ENCODE measurements at places on chromosomes 3 and 15.

DNA sequence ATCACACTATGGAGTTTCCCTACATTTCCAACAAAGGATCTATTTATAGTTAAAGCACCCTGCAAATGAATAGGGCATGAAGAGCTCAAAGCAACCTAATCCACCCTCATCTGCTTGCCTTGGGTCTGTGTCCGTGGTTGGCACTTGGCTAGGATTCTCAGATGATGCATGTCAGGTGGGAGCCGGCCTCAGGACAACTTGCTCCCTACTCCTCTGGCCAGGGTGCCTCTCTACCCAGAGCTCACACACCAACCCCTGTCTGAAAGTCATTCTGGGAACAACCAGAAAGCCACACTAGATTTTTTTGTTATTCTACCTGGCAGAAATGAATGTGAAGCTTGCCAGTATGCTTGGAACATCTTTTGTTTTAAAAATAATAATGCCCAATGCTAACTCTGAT lies 13.2 kb downstream of the ARHGEF3 start:
- no peak for DNase-seq

DNA sequence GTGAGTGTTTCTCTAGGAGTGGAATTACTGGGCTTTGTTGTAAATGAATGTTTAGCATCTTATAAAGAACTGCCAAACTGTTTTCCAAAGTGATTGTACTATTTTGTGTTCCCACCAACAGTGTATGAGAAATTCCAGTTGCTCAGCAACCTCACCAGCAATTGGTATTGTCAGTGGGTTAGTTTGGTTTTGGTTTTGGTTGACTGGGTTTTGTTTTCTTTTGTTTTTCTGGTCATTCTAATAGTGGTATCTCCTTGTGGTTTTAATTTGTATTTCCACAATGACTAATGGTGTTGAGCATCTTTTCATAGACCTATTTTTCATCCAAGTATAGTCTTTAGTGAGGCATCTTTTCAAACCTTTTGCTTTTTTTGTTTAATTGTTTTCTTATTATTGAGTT lies 27.1 kb downstream of the FILIP1L start:
- DNase-seq: no peak

- DNase-seq: no peak
Observed at GRCh38 chr15:85973584-85974347, 105.9 kb upstream of the AGBL1 start.

DNA sequence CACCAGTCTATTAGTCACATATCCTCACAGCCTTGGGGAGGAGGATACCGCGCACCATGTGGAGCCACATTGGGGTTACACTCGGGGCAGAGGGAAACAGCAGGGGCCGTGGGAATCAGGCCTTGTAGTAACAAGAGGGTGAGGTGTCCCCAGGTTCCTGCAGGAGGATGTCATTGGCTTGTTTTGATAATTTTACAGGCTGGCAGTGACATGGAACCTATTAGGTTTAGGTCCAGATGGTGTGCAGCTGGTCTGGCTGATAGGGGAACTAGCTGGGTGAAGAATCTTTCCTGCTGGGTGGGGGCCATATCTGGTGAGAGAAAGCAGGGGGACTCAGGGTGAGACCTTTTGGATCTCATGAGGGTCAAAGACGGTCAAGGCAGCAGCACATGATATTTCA lies 9.8 kb upstream of the MEF2A start:
- DNase-seq: no peak

- DNase-seq: no peak
Observed at GRCh38 chr3:153399636-153400035, 237.6 kb downstream of the RAP2B start.

- DNase-seq: no peak
Observed at GRCh38 chr3:146796078-146796477, 190.9 kb upstream of the PLSCR5 start.

- no peak for DNase-seq
Observed at GRCh38 chr15:66886686-66887273, 178.6 kb upstream of the SMAD3 start.

DNA sequence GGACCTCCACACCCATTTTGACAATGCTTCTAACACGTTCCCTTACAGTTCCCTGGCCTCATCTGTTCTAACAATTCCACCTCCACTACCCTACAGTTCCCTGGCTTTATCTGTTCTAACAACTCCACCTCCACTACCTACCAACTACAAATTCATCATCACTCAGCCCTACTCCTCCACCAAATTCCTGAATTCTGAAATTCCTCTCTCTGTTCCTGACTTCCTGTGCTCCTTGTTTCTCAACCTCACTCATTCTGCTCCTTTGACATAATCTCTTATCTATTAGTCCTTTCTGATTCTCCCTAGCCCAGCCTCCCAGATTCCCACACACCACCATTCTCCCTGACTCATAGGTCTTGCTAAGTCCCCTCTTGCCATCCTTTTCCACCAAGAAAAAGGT lies 22.5 kb downstream of the UPK1B start:
- no peak for DNase-seq

DNA sequence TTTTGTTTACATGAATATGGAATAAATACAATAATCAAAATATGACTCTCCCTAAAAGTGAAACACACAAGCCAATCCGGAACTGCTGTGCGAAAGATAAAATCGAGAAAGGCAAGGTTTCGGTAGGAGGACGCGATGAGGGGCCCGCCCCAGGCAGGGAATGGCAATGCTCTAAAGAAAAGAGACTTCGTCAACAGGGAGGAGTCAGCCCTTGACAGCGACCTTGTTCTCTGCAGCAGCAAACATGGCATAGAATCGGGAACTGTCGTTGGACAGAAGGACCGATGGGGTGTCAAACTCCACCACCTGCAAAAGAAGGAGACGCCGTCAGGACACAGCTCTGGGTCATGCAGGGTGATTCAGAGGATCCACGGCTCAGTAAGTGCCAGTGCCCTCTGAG lies 36.4 kb upstream of the PARL start:
- DNase-seq: no peak

- no peak for DNase-seq
Observed at GRCh38 chr3:131655070-131655690, 152.4 kb upstream of the MRPL3 start.

DNA sequence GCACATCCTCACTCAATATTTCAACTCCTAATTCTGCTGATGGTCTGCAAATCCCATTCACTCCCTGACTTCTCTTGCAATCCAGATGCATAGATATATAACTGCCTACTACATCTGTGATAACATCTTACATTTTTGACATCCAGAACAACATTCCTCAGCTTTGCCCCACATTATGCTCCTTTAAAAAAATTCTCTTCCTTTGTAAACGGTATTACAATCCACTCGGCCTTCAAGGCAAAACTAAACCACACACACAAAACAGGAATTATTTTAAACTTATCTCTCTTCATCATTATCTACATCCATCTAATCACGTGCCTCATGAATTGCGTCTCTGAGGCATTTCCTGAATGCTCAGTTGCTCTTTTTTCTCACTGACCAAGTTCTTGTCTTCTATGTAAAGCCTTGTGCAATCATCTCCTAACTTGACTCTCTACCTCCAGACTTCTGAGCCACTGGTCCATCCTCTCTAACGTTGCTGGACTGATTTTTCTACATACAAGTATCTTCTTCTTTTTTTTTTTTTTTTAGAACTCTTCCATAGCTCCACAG lies 117.0 kb downstream of the SATB1 start:
- no peak for DNase-seq

DNA sequence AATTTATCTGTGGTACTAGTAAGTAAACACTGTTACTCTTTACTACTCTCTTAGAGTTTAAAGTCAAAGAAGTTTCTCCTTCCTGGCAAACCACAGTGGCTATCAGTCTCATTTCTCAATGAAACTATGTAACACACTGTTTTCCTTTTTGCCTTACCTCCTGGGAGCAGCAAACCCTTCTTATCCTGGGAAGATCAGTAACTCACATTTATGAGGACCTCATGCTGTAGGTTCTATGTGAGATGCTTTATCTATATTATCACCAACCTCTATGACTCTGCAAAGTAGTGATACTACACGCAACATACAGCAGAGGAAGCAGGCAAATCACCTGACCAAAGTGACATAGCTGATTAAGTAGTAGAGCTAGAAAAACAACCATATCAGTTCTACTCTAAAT lies 35.3 kb downstream of the PBRM1 start:
- DNase-seq: no peak

DNA sequence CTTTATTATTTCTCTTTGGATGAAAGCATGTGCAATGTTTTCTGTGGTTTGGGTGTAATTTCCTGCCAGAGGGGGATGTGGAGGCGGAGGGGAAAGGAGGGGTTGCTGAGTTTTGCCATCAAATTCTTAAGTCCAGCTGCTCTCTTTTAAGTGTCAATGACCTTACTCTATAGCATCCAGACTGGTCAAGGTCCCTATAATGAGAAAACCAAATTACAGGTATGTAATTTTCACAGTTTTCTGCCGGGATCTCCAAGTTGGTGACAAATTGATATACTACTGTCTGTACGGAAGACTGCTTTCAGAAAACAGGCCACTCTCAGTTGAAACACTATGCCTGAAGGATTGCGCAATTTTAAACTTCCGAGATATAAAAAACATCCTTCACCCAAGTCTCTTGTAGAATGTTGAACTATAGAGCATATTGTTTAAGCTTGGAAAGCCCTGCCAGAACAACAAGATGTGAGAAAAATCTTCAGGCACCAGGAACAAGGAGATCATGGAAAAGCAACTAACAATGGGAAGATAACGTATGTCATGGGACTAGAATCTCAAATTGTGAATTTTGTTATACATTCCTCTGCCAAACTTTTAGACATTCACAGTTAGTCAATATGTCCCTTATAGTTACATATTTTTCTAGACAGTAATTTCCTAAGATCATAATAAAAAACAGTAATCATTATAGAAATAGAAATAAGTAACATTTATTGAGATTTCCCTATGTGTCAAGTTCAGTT lies 300.7 kb upstream of the SATB1 start:
- DNase-seq: no peak

DNA sequence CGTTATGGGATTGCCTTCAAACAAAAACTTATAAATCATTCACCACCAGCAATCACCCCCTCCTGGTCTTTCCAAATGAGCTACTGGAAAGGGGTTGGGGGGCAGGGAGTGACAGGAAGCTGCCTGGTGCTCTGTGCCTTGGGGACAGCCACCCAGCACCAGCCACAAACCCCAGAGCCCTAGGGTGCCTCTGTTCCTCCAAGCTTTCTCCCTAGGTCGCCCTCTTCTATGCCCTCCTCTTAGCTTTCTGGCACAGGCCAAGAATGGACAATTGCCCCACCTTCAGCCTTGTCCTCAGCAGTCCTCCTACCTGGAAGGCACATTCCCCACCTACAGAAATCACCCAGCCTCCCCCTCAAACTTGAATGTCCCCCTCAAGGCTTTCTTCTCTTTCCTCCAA lies 3.3 kb downstream of the OXTR start:
- DNase-seq: no peak

- DNase-seq: peak; percentile 6
Observed at GRCh38 chr15:32657198-32657883, 15.8 kb downstream of the SCG5 start.

DNA sequence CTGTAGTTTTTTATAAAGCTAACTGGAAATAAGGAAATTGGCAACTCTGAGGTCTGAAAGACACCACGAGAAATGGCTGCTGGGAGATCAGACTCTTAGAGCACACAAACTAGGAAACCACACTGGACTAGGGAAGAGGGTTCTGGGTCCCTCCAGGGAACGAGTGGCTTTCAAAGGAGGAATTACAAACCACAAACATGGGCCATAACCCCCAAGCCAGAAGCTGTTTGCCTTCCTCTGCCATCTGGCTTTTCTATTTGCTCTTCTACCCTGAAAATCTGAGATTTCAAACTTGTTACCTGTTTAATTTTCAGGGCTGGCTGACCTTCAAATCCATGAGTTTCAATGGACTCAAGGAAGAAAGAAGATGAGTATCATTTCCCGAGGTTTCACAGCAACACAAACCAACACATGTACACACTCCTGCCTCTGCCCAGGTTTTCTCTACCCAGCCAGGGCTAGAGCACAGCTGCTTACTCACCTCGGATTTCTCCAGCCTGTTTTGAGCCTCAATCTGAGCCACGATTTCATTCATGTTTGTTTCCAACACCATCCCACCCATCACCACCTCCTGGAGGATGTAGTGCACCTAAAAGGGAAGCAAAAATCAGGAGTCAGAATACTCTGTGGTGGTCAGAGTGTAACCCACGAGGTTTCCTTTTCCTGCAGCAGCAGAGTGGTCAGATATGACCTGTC lies 22.6 kb upstream of the ANPEP start:
- no peak for DNase-seq
